ENCODE measurements at places on chromosomes 13 and 19. TPM values are rescaled to one million over a fixed set of nuclear protein-coding genes. Genes with fewer than 3 reads are reported as not detected.

GRCh38 chr13:43058831-43059230, 35.4 kb downstream of the DNAJC15 start:
- DNase-seq = no peak

DNA sequence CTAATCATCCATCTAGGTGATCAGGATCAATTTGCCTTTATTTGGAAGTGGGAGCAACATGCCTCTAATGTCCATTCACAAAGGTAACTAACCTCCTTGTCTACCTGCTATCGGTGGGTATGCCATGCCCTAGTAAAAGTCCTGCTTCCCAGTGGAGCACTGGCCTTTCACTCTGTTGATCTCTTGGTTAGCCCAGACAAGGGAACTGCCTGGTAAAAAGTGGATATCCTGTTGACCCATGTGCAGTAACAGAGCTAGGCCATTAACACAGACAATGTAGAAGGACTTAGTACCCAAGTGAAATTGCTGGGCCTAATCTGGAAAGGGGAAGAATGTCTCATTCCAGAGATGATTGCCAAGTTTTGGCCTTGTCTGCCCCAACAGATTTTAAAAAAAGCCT, 171.5 kb upstream of the CSNK1A1L start:
- DNase-seq = no peak

GRCh38 chr13:112160558-112160957, 93.6 kb downstream of the SOX1 start:
- DNase-seq = no peak

HSPB6 gene
- polyA plus RNA-seq = 26.9 TPM

RBM42 gene
- 73.4 TPM for polyA plus RNA-seq

SMAD9 gene
- 45.0 TPM for polyA plus RNA-seq

KCNC3 gene
- polyA plus RNA-seq = 48.3 TPM

Data from spinal cord (tissue), 10 donors.